Tibial artery (tissue), 4 donors: ENCODE measurements at places on chromosomes 2 and 18.

DNA sequence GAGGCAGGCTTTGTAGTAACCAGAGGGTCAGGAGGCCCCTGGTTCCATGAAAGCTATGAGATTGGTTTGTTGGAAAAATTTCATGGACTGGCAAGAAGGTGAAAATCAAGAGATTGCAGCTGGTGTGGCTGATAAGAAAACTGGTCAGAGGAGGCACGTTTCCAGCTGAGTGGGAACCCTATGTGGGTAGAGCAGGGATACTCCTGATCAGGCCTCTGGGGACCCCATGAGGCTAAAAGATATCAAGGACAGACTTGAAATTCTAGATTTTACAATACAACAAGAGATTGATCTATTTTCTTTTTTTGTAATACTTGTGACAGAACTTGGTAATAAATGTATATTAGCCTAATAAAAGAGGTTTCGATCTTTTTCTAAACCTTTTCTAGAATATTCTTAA, 1615.1 kb downstream of the DPP10 start:
- no peak for DNase-seq

DNA sequence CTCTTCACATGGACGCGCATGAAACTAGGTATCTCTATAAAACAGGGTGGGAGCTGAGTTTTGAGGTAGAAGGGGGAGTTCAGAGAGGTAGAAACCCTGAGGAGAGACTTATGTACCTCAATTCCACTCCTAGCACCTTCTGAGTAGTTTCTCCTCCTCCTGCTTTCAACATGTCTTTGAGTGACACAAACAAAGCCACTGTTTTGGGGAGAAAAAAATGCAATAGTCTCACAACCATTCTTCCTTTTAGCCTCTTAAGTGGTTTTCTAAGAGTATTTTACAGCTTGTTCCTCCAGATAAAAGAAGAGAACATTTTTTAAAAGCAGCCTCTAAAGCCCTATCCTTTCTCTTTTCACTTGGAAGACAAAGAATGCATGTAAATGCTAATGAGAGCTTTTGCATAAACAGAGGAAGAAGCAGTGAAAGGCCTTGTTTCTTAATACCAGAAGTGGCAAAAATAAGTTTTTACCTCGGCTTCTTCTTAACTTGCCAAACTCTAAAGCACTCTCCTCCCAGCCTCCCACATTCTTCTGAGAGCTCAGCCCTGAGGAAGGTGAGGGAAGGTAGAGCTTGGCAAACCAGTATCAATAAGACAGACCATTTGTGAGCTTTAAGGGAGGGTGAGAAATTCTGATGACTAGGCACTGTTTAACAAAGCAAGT, 1304.4 kb upstream of the ACVR2A start:
- DNase-seq: no peak

- DNase-seq: no peak
These were observed 223.4 kb downstream of the TFCP2L1 start for GRCh38 chr2:121061633-121062032.

DNA sequence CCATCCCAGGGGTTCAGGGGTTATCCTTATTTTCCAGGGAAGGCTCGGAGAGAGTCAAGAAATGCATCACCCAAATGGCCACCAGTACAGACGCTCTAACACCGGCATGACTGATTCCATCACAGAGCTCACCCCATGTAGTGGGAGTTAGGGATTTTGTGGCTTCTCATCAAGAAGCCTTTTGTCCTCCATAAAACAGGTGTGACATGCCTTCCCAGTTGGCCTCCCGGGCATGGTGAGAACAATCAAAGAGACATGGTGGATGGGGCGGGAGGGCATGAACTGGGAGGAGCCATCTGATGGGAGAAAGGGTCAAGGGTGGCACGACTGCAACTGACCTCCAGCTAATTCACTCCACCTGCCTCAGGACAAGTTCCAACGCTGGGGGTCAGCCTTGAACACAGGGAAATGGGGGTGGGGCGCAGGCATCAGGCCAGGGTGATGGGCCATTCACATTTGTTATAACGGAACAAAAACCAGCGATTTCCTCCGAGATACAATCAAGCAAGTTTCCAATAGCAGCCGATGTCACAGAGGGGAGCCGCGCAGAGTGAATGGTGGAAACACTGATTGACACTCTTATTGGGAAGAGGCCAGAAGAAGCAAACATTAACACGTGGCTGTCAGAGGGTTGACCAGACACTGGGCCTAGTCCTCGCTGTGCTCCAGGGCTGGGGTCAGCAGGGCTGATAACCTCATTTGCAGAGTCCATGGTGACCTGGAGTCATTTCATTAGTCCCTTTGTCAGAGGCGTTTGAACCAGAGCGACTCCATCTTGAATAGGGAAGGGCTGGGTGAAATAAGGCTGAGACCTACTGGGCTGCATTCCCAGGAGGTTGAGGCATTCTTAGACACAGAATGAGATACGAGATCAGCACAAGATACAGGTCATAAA, 80.5 kb upstream of the HPCAL1 start:
- no peak for DNase-seq

DNA sequence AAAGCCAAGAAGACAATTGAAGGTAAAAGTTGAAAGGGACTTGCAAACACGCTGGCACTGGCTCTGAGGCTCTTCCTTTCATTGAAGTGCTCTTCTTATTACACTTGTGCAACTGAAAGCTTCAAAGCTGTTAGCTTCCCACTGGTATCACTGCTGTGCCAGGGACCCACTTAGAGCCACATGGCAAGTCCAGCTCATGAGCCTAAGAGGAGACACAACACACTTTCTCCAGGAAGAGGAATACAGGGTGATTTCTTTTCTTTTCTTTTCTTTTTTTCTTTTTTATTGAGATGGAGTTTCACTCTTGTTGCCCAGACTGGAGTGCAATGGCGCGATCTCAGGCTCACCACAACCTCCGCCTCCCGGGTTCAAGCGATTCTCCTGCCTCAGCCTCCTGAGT, 218.2 kb downstream of the ATAD2B start:
- no peak for DNase-seq

DNA sequence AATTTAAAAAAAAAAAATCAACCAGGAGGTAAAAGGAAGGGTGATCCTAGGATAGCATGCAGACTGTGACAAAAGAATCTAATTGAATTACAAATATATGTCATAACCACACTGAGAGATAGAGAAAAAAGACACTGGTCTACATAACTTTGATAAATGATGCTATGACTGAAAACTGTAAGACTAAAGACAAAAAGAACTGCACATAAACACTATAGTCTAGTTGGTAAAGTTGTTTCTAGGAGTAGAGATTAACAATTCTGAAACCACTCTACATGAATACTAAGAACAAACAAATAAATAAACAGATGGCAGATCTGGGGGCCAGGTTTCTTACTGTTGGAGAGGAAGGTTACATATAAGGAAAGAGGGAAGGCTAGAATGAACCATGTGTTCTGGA, 14.6 kb upstream of the CHAC2 start:
- no peak for DNase-seq

GRCh38 chr2:136394136-136395060, 276.4 kb upstream of the CXCR4 start:
- no peak for DNase-seq

GRCh38 chr2:54557601-54558187, 101.6 kb downstream of the SPTBN1 start:
- peak; percentile 71 for DNase-seq

DNA sequence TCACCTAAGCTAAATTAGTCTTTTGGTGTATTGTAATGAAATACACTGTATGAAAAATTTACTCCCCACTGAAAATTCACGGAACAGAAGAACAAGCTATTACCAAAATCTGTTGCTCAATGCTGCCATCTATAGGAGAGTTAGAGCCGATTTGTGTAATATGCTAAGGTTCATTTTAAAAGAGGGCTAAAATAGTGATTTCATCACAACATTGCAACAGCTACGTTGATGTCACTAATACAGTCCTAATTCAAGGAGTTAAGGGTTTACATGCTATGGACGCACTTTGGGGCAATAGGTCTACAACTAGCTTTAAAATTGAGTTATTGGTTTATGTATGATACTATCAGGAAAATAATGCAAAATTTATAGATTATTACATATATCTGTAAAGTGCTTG, 3.0 kb upstream of the IRS1 start:
- no peak for DNase-seq

DNA sequence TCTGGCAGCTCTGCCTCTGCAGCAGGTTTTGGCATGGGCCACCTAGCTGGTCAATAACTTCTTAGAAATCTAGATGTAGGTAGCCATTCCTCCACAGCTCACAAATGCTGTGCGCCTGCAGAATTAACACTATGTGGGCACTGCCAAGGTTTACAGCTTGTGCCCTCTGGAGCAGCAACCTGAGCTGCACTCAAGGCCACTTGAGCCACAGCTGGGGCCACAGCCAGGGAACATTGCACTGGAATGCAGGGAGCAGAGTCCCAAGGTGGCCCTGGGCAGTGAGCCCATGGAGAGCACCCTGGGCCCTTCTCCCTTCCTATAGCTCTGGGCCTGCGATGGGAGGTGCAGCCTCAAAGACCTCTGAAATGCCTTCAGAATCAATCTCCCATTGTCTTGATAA, 365.3 kb downstream of the SATB2 start:
- no peak for DNase-seq

DNA sequence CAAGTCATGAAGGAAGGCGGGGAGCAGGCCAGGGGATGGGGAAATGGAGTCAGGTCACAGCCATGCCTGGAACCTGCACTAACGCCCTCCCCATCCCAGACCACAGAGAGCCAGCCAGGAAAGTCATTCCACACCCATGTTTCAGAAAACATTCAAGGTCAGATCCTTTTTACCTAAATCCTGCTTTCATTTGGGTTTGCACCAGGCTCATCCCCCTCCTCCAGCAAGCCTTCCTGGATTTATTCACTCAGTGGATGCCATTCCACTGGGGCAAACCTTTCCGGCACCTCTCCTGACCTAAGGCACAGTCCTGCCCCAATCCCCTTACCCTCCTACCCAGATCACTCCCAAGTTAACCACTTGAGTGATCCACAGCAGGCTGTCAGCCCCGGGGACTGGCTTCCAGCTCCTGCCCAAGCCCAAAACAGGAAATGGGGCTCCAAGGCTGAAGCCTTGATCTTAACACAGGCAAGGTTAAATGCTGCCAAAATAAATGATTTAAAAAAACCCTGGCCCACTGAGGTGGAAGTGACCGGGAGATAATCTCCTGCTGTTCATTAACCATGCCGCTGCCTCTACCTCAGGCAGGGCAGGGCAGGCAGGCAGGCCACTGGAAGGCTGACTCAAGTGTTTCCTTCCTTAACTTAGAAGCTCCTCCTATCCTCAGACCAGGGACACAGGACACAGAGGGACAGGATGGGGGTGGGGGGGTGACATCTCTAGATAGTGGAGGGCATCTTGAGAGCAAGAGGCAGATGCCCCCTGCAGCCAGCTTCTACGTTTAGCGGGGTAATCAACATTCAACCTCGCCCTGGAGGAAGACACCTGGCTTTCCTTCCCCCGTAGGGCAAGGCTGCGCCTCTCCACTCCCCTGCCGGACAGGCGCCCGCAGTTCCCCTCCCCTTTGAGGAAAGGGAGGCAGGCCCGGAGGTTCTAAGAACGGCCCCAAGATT, 1.4 kb downstream of the RAB11FIP5 start:
- peak; percentile 66 for DNase-seq

DNA sequence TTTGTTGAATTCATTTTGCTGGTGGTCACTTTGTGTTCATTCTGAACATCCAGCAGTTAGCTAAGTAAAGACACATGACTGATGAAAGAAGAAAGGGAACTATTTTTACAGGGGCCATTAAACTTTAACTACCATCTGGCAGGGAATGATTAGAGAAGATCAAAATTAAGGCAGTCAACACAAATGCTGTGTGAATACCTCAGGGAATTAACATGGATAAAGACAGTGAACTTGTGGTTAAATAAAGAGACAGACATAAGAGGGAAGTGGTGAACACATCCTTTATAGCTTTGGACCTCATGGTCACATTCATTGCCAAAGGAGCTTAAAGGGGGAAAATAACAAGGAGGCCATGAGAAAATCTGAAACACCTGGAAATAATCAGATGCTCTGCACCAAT, 52.6 kb upstream of the ATP5MC3 start:
- no peak for DNase-seq

GRCh38 chr2:72953976-72954375, 36.7 kb downstream of the EMX1 start:
- no peak for DNase-seq

DNA sequence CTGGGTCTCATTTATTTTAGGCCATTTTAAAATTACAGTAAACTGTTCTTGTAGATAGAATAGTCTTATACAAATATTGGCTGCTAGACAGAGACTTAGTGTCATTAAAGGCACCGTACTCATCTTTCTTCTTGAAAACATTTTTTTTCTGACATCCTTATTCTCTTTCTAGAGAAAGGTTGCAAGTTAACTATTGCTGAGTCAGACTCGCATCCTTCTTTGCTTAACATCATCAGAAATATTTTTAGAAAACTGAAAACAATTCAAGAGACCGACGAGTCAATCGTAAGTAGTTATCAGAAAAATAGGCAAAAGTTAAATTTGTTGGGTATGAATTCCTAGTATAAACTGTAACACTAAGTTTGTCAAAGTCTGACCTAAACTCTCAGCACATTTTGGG, 72.2 kb downstream of the HNMT start:
- no peak for DNase-seq
